ENCODE measurements at places on chromosomes 5 and 9.

GRCh38 chr5:77168161-77168878, 42.2 kb upstream of the PDE8B start:
- DNase-seq: no peak

DNA sequence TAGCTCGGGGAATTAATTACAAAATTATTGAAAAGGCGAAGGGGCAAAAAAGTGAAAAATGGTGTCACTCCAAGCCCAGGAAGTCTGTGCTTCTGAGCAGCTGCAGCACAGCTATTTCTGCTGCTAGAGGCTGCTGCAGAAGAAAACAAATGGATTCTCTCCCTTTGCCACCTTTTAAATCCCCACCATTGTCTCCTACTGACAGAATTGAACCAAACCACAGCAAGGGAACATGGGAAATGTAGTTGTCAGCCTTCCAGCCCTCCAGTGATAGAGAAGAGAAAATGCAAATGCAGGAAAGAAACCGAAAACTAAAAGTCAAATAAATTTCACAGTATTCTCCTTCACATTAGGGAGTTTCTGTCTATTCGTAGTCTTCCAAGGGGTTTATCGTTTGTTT, 33.4 kb upstream of the CDC42SE2 start:
- DNase-seq: no peak

GRCh38 chr5:163950248-163950647, 444.8 kb downstream of the MAT2B start:
- DNase-seq: no peak

DNA sequence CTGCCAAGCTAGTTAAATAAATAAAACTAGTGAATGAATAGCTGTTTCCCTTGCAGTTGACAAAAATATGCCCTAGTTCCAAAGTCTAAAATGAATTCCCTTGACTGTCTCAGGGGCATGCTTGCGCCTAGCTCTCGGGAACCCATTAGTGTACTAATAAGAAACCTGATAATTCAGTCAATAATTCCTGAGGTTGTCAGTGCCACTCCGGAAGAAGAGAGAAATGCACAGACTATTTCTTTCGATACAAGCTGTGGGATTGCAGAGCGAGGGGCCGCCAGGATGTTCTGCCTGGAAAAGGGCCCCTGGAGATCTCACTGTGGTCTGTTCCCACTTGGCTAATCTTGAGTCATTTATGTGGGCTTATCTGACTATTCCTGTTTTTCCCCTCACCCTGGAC, 56.4 kb upstream of the LARP1 start:
- no peak for DNase-seq

DNA sequence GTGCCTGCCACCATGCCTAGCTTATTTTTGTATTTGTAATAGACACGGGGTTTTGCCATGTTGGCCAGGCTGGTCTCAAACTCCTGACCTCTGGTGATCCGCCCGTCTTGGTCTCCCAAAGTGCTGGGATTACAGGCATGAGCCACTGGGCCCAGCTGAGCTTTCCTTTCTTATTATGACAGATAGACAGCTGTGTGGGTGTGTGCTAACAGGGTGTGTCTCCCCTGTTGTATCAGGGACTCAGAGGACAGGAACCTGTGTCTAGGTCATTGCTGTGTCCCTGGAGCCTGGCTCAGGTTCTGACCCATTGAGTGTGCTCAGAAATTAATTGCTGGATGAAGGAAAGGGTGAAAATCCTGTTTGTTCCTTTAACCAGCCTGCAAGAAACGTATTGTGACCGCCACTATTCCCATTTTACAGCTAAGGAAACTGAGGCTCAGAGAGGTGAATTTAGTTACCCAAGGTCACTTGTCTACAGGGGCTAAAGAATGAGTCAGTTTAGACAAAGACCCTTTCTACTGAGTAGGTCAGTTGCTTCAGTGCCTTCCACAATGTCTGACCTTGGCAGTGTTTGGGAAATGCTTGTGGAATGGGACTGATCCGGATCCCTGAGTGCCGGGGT, 16.8 kb downstream of the NCS1 start:
- no peak for DNase-seq

DNA sequence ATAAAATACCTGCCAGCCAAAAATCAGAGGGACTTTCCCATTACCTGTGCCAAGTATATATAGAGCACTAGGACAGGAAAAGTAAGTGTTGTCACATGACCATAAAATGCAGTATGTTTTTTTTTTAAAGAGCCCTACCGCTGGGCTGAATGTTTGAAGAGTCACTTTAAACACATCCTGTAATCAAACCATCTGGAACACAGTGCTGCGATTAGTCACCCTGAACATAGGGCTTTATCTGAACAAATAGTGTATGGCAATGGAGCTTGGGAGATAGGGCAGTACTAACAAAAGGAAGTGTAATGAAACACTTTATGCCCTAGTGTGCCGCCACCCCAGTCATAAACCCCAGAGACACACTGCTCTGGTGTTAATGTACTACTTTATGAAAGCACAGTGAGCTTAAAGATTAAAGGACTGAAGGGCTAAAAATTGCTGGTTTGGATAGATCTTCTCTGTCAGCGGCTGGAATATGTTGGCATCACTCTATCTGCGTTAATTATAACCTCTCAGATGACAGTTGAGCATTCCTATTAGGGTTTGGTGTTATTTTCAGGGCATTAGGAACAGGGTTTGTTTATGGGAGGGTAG, 90.4 kb downstream of the ZNF608 start:
- DNase-seq: no peak

- no peak for DNase-seq
Measured at GRCh38 chr9:129725795-129726251, 27.0 kb downstream of the PTGES start.

GRCh38 chr5:130141659-130142320, 237.5 kb downstream of the CHSY3 start:
- peak; percentile 1 for DNase-seq

DNA sequence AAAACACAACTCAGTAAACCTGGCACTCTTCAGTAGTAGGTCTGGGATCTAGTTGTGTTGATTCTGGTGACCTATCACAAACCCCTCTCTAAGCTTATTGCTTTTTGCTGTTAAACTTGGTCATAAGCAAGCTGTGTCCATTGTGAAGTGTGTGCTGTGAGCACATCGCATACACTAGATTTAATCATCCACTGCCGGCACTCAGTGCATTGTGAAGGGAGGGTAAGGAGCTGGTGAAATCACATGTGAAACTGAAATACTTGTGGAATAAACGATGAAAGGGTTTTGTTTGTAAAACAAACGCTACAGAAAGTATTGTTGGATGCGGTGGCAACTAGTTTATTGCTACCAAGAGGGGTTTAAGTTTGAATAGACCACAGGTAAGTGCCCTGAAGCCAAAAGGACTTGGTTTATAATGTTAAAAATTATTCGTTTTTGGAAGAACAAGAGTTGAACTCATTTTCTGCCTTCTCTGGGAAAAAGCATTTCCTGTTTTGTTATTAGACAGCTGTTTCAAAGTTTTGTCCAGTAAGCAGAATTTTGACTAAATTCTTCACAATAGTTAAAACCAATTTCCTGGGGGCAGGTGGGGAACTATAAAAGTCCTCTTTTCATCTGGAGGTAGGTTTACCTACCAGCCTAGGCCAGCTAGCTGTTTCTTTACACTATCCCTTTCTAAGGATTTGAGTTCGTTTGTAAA, 24.6 kb downstream of the TJP2 start:
- no peak for DNase-seq

DNA sequence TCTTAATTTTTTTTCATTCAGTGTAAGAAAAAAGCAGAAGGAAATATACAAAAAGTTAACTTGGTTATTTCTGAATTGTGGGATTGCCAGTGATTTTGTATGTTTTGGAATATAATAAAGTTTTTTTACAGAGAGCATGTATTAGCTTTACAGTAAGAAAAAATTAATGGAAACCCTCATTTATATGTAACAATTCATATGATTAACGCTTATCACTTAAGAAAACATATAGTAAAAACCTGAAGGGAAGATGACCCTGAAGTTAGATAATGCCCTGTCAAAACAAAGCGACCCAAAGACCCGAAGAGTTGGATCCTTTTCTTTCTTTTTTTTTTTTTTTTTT, 52.4 kb downstream of the EHMT1 start:
- no peak for DNase-seq

DNA sequence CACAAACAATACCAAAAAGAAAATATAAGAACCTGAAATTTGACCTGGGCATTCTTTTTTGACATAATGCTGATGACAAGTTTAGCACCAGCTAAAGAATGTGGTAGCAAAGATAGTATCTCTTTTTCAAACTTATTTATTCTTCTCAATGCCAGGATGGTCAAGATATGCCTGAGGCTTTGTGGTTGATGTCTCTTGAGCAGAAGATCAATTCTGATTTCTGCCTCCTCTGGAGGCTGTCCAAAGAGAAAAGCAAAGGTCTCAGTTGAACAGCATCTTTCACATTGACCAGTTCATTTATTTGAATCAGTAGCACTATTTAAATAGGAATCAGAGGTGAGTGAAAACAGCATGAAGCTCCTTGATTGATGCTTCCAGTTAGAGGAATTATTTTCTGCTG, 588.2 kb downstream of the HTR1A start:
- DNase-seq: no peak

- DNase-seq: no peak
Measured at GRCh38 chr9:87324613-87325194, 173.0 kb upstream of the DAPK1 start.

DNA sequence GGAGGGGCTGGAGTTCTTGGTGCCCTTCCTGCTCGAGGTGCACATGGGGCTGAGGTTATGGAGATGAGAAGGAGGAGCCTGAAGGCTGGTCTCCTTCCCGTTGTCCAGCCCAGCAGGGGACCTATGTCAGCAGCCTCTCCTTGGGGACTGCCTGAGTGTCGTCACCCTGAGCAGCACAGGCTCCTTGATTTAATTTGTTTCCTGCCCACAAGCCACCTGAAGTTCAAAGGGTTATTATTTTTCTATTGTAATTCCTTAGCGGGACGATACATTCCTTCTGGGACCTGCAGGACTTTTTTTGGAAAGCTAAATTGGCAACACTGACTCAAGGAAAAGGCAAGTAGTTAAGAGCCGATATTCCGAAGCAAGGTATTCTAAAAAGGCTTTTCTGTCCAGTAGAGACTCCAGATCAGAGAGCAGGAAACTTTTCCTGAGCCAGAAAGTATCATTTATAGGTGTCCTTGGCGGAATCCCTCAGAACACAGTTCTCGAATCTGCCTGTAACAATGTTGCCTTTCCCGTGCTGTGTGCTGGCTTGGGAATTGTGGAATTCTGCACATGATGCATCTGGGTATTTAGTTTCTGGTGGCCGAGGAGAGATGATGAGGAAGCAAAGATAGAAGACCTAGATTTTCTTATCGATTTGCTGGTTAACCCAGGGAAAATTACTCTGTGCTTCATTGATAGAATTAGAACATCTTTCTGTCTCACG, 55.4 kb downstream of the ARHGAP26 start:
- no peak for DNase-seq

DNA sequence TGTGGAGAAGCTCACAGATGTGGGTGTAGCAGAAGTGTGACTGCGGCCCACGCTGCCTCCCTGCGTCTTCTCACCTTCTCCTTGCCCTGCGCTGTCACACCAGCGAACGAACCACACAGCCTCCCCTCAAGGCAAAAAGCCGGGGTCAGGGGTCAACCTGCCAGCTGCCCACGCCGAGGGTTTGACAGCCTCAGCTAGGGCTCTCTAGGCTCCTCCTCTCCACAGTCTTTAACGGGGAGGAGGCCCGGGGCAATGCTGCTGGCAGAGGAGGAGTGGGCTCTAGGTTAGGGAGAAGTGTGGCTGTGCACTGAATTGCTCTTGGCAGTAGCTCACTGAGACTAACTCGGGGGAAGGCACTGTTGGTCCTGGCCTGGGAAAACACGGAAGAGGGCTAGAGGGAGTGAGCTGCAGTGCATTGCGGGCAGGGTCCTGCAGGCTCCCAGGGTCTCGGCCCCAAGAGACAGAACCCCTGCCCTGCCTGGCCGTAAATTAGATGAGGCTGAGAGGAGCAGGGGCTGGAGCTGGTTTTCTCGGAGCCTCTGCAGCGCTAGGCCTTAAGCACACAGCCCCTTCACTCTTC, 4.2 kb upstream of the TRIM52 start:
- DNase-seq: no peak

DNA sequence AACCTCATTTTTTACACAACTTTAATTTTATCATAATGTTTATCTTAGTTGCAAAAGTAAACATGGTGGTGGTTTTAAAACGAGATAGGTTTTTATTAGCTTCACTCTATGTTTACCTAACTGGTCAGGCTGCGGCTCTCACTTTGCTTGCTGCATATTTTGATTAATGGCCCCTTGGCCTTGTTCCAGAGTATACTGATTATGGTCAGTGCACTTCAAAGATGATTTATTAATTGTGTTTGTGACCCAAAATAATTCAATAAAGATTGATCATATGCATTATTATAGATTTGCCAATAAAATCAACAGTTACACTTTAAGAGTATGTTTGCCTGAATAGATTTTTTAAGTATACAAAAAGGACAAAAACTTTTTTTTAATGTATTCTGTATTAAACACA, 188.0 kb downstream of the XRCC4 start:
- DNase-seq: no peak

GRCh38 chr5:136014049-136015002, 14.5 kb upstream of the TGFBI start:
- DNase-seq: no peak

- DNase-seq: no peak
Measured at GRCh38 chr9:136157477-136158265, 39.0 kb upstream of the TMEM250 start.

DNA sequence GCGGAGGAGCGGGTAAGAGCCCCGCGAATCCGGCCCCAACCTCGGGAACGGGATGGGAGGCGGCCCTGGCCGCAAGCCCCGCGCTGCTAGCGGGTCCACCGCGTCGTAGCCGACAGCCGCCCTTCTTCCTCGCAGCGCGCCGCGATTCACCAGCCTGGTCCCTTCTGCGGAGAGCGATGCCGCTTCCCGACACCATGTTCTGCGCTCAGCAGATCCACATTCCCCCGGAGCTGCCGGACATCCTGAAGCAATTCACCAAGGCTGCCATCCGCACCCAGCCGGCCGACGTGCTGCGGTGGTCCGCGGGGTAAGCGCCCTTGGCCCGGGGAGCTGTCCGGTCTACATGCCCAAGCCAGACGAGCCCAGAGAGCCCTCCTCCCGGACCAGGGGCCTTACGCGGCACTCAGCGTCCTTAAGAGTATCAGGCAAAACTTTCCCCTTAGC, 335 bp downstream of the ROPN1L start:
- no peak for DNase-seq

GRCh38 chr5:149125386-149125891, 15.9 kb upstream of the ABLIM3 start:
- no peak for DNase-seq

DNA sequence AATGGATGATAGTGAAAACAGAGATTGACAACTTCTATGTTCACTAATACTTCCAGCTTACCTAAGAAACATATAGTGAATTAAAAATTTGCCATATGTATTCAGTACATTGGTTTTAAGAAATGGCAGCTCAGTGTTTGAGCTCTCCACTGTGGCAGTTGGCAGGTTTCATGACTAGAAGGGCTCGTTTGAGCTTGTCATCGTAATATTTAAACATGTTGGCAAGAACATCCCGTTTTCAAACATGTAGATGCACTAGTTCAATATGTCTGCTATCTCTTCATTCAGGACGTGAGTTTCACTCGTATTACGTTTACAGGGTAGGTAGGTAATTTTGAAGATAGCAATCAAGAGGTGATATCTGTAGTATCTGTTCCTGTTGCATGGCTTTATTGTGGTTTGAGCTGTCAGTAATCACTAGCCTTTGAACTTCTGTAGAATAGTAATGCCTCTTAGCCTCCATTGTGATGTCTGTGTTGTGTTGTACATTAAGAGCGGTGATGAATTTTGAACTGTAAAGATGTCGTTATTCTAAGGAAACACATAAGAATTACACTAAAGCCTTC, 74.8 kb downstream of the NLN start:
- no peak for DNase-seq

- peak; percentile 24 for DNase-seq
Measured at GRCh38 chr5:128084228-128085167, 932 bp downstream of the SLC12A2 start.

- no peak for DNase-seq
Measured at GRCh38 chr5:156920861-156921431, 42.1 kb downstream of the TIMD4 start.

Measured in stimulated activated CD4-positive, alpha-beta T cell treated with anti-CD3 and anti-CD28 coated beads, Interleukin-1b, Interleukin-23, amount 100 ng/mL, for 4 hours (primary cell).